ENCODE measurements at places on chromosomes 5 and 9.

DNA sequence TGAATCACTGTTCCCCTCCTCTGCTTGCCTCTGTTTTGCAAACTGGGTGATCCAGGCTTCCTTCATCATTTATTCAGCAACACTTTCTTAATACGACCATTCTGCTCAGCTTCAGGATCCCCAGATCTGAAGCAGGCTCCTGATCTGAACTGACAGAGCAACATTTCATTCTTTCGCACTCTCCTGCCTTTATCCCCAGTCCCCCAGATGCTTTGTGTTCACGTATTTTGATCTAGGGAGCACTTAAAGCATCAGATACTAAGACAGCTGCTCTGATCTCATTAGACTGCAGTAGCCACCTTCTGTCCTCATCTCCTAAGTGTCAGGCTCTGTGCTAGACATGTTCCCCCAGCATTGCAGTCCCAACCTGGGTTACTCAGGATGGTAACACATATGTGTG lies 158.0 kb downstream of the TRIO start:
- no peak for DNase-seq

- DNase-seq, result no peak
These were observed 46.4 kb upstream of the SLCO6A1 start for GRCh38 chr5:102545175-102545574.

DNA sequence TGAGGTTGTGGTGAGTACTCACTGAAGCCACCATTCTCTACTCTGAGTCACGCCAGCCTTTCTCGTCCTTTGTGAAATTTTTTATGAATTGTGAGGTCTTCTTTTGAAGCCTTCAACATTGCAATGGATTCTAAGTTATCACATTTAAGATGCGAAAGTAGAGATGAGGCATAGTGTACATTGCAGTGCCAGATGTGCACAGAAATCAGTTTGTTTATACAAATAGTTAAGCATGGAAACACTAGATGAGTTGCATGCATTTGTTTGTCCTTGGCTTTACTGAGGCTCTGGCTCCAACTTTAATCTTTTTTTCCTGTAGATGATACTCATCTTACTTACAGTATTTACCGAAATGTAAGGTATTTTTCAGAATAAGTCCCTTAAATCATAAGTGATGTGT lies 453.7 kb upstream of the RIOK2 start:
- DNase-seq, result no peak

GRCh38 chr5:95718738-95719137 lies 12.4 kb upstream of the RHOBTB3 start:
- DNase-seq, result no peak

DNA sequence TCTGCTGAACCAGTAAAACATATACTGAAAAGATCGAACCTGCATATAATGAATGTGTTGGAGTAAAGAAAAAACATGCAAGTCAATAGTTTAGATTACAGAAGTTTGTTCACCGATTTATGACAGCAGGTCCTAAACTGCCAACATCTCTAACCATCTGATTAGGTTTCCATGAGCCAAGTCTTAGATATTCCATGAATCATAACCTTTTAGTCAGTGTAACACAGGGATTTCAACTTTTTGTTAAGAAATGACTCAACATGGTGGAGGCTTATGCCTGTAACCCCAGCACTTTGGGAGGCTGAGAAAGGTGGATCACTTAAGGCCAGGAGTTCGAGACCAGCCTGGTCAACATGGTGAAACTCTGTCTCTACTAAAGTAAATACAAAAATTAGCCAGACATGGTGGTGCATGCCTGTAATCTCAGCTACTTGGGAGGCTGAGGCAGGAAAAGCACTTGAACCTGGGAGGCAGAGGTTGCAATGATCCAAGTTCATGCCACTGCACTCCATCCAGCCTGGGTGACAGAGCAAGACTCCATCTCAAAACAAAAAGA lies 38.7 kb downstream of the APC start:
- DNase-seq, result no peak

GRCh38 chr5:55226027-55226933 lies 835 bp downstream of the MCIDAS start:
- peak; percentile 82 for DNase-seq

GRCh38 chr9:69871118-69871834 lies 50.7 kb downstream of the CFAP95 start:
- DNase-seq, result no peak

DNA sequence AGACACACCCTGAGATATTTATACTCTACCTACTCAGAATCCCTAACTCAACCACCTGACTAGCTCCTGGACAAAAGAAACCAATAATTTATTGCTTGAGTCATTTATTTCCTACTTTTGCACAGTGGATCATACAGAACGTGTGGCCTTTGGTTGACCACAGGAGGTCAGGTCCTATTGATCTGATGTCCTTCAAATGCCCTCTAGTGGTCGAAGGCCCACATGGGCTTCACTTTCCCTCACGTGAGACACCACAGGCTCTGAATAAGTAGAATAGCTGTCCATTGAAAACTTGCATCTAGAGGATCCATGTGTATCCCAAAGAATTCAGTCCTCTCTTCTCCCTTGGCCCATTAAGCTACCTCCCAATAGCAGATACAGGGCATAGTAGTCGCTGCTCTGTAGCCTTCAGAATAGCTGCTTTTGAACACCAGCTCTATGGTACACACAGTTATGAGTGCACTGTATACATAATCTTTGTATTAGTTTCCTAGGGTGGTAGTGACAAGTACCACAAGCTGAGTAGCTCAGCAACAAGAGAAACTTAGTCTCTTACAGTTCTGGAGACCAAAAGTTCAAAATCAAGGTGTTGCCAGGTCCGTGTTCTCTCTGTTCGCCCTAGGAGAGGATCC lies 177.6 kb upstream of the SMARCA2 start:
- DNase-seq, result peak; percentile 51

GRCh38 chr9:15370466-15371447 lies 51.9 kb upstream of the SNAPC3 start:
- no peak for DNase-seq

- DNase-seq, result no peak
These were observed 69.3 kb upstream of the NIPAL4 start for GRCh38 chr5:157390551-157391297.

DNA sequence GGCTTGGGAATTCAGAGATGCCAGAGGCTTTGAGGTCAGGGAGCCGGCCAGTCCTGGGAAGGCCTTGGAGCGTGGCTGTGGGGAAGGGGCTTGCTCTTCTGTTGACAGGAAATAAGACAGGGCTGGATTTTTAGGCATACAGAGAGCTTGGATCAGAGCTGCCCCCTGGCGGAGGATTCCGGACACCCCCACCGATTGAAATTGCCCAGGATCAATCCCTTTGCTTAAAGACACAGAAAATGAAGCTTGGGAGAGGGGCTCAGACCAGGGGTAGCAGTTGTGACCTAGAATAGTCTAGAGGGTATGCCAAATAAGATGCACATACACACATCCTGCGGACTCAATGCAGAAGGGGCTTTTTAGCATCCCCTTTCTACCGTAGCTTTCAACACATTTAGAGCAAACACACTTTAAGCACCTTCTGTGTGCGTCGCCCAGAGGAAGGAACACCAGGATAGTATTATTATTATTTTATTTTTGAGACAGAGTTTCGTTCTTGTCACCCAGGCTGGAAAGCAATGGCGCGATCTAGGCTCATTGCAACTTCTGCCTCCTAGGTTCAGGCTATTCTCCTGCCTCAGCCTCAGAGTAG lies 1.7 kb upstream of the NTMT1 start:
- peak; percentile 78 for DNase-seq

DNA sequence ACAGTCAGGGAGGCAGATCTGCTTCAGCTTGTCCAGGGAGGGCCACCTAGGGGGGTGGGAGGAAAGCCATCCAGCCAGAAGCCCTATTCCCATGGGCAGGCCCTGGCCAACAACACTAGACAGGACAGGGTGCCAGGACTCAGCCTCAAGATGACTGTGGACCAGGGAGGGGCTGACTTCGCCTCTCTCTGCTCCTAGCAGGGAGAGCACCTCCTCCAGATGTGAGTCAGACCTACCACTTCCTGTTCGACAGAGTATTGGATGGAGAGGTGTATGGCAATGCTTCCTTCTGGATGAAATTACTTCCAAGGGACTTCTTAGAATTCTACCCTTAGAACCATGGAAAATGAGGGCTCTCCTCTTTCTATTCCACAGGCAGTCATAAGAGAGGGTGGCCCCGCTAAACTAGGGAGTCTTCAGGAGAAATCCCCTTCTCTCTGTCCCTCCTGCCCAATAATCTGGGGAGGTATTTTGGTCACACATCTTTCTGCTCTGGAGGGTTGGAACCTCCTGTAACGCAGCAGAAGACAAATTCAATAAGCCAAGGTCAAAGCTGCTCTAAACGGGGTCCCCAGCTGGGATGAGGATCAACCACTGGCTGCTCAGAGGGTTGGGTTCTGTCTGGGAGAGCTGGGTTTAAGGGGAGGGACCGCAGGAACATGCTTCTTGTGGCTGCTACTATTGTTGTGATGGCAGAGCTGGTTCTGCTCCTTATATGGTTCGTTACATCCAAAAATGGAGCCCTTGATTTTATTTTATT lies 23.2 kb upstream of the RCL1 start:
- peak; percentile 41 for DNase-seq

- DNase-seq, result no peak
These were observed 55.6 kb downstream of the PIK3R1 start for GRCh38 chr5:68271124-68271523.

- DNase-seq, result no peak
These were observed 1.5 kb downstream of the CACNA1B start for GRCh38 chr9:137879052-137879451.

- no peak for DNase-seq
These were observed 67.7 kb downstream of the C9orf152 start for GRCh38 chr9:110140276-110140675.

DNA sequence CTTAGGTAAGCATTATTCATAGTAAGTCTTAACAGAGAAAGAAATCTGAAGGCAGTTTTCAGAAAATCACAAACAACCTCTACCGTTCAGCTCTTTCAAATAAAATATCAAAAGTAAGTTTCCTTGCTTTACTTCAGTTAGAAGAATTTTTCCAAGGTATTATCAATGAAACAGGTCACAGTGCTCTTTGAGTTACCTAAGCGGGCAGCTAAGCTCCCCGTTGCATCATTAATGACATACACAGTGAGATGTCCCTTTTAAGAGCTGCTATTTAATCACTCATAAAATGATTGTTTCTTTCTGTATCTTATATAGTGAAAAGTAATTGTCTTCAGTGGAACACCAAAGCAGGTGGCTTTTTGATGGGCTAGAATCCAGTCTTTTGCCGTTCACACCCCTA lies 86.2 kb upstream of the PIK3R1 start:
- DNase-seq, result no peak

- no peak for DNase-seq
These were observed 42.9 kb upstream of the ALDOB start for GRCh38 chr9:101478444-101478843.

DNA sequence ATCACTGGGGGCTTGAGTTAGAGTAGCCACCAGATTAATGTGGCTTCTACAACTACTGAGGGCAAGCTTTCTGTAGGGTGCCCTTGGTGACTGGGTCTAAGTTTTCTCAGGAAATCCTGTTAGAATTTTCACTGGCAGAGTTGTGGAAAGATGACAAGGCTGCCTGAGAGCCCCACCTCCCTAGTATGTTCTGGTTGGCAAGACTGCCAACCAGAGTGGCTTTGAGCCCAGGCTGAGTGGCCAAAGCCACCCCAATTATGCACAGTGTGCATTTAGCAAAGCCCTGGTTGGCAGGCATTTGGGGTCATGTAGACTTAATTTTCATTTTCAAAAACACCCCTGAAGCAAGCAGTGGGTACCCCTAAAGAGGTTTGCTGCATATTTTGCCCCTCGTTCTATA lies 136.7 kb upstream of the HAPLN1 start:
- no peak for DNase-seq

DNA sequence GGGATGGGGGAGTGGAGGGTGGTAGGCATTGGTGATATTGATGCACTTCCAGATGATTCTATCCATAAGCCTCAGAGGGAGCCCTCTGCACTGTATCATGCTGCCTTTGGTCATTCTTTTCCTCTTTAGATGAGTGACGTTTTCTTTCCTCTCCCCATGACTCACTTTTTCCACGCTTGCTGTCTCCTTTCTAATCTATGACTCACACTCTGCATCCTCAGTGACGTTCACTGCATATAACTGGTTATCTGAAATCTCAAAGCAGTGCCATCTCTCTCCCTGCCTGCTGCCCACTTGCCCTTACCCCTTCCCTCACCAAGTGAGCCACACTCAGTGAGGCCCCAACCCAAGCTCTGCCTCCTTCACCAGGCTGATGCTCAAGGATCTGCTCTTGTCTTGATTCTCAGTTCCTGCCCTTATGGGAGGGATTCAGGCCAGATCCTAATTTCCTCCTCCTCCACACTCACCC lies 31.6 kb downstream of the PTGS1 start:
- peak; percentile 46 for DNase-seq

- DNase-seq, result no peak
These were observed 133.5 kb upstream of the DAP start for GRCh38 chr5:10894445-10895054.

- DNase-seq, result no peak
These were observed 36.8 kb downstream of the PTGES start for GRCh38 chr9:129716091-129716490.

DNA sequence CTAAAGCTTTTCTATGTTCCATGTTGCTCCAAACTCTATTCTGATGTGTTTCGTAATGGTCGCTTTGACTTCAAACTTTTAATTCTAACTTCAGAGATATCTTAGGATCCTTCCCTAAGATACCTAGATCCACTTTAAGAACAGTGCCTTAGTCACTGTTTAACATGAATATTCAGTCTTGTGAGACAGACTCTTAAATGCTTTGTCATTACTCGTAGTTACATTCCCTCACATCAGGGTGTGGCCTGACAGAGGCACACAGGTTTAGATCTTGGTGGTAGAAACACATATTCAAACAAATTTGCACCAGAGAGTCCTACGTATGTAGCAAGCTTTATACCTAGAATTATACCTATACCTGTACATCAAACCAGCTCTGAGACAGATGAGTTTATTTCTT lies 687.0 kb upstream of the C9orf72 start:
- no peak for DNase-seq

DNA sequence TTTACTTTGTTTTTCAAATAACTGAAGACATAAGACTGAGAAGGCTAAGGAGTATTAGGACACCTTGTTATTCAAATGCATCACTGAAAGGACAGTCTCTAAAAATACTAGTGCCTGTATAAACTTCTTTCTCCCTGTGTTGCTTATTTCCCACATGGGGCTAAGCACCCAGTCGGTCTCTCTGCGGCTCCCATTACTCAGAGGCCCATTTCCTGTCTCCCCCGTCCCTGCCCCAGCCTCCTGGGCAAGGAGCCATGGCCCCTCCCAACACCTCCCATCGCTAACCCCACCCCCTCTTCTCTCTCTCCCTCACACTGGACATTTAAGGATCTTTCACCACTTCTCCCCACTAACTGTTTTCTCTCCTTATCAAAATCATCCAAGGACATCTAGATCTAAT lies 81.9 kb downstream of the EBF1 start:
- no peak for DNase-seq

GRCh38 chr9:136791516-136792276 lies 552 bp downstream of the TMEM141 start:
- DNase-seq, result peak; percentile 63

GRCh38 chr9:121692606-121693387 lies 41.4 kb downstream of the DAB2IP start:
- no peak for DNase-seq

GRCh38 chr5:30572279-30572678 lies 621.2 kb upstream of the CDH6 start:
- DNase-seq, result no peak

GRCh38 chr5:150520747-150521521 lies 13.0 kb downstream of the NDST1 start:
- DNase-seq, result no peak

Measured in GM13976 (cell line).